ENCODE measurements at places on chromosomes 13 and 19.

- DNase-seq: no peak
Measured at GRCh38 chr13:44272692-44273091, 100.9 kb upstream of the SERP2 start.

- DNase-seq: no peak
Measured at GRCh38 chr13:108984251-108984920, 355.0 kb downstream of the MYO16 start.

GRCh38 chr13:51047434-51048165, 63.5 kb downstream of the C13orf42 start:
- no peak for DNase-seq

DNA sequence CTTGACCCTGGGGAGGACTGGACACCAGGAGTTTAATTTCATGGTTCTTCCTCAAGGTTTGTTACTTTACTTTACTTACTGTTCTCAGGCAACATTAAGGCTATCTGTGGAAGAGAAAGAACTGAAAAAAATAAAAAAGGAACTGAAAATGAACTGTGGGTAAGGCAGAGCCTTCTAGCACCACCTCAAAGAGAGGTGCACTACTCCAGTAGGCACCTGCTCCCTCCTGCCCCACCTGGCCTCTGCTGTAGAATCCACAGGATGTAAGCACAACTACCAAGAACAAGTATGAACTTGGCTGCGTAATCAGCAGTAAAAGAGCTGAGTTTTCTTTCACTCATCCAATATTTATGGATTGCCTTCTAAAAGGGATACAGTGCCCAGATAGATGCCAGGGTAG, 12.2 kb downstream of the ZNF112 start:
- DNase-seq: no peak

DNA sequence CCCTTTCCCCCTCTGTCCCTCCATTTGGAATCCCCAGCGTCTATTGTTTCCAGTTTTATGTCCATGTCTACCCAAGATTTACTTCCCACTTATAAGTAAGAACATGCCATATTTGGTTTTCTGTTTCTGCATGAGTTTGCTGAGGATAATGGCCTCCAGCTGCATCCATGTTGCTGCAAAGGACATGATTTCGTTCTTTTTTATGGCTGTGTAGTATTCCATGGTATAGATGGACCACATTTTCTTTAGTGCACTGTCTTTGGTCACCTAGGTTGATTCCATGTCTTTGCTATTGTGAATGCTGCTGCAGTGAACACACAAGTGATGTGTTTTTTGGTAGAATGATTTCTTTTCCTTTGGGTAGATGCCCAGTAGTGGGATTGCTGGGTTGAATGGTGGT, 3.8 kb downstream of the ZNF555 start:
- DNase-seq: no peak

DNA sequence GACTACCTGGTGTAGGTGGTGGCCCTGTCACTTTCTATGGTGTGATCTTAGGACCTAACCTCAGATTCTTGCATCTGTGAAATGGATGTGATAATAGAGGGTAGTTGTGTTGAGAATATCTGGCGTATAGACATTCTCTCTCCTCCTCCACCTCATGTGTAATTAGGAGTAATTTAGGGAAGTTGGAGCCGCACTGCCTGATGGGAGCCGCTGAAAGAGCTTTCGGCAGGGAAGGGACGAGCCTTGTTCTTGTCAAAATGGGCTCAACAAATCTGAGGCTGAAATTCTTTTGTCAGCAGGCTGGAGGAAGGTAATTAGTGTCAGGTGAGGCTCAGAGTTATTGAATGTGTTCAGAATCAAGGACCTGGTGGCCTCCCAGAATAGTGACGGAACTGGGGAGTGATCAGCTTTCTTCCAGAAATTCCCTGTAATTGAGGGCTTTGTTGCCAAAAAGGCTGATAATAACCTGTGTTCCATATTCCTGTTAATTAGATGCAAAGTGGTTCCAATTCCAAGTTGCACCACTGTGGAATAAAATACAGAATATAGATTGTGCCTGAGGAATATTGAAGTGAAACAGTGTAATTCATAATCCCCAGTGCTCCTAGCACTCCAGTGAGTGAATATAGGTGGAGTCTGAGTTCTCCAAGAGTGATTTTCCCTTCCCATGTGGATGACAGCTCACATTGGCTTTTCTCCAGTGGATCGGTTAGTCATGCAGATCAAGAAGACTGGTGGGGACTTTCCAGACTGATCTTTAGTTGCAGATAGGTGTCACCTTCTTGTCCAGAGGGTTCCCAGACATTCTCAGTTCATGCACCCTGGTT, 47.5 kb downstream of the SPATA13 start:
- DNase-seq: peak; percentile 68

DNA sequence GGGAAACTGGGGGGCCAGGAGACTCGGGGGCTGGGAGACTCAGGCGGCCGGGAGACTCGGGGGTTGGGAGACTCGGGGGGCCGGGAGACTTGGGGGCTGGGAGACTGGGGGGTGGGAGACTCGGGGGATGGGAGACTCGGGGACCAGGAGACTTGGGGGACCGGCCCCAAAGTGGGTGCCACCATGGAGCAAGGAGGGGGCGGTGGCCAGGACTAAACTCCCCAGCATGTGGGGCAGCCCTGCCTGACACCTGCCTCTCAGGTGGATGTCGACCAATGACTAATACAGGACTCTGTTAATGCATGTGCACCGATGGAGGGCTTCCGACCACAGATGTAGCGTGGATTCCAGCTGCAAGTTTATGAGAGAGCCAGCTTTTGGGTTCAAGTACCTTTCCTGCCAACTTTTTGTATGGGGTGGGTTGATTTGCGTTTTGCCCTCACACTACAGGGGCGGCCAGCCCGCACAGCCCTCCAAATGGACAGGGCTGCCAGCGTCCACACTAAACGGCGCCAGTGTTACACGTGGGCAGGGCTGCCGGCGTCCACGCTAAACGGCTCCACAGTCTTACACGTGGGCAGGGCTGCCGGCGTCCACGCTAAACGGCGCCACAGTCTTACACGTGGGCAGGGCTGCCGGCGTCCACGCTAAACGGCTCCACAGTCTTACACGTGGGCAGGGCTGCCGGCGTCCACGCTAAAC, 62.2 kb downstream of the RASA3 start:
- no peak for DNase-seq

- DNase-seq: no peak
Measured at GRCh38 chr19:277131-277530, 14.1 kb downstream of the PLPP2 start.

DNA sequence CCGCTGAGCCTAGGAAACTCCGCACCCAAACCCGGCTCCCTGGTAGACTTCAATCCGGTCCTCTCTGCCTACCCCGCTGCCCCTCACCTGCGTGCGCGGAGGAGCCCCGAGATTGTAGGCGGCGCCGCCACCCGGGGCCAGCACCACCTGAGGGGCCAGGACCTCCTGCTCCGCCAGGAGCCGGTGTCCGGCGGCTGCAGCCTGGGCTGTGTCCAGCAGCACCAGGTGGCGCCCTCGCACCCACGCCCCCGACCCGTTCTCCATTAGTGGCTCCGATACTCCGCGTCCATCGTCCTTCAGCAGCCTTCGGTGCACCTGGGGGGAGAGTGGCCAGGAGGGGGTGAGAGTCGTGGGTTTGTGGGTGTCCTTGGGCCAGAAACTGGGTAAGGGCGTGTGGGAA, 18.5 kb downstream of the MAN2B1 start:
- DNase-seq: no peak

DNA sequence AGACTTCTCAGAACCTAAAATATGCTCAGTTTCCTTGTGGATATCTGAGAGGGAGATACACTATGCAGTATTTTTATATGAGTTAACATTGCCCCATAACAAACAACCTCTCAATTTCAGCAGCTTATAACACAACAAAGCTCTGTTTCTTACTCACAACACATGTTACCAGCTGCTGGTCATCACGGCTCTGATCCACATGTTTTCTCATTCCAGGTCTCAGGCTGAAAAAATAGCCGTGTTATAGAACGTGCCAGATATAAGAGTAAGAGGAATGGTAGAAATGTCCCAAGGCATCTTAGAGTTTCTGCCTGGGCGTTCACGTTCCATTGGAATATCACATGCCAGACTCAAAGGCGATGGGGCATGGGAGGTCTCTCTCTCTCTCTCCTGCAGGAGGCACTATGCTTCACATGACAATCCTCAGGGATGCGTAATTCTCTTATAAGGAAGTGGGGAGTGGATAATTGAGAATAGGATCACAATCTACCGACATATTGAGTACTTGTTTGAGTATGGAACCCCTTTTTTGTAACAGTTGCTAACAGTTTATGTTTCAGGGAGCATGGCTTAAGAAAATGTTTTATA, 246.6 kb downstream of the NHLRC3 start:
- DNase-seq: no peak

DNA sequence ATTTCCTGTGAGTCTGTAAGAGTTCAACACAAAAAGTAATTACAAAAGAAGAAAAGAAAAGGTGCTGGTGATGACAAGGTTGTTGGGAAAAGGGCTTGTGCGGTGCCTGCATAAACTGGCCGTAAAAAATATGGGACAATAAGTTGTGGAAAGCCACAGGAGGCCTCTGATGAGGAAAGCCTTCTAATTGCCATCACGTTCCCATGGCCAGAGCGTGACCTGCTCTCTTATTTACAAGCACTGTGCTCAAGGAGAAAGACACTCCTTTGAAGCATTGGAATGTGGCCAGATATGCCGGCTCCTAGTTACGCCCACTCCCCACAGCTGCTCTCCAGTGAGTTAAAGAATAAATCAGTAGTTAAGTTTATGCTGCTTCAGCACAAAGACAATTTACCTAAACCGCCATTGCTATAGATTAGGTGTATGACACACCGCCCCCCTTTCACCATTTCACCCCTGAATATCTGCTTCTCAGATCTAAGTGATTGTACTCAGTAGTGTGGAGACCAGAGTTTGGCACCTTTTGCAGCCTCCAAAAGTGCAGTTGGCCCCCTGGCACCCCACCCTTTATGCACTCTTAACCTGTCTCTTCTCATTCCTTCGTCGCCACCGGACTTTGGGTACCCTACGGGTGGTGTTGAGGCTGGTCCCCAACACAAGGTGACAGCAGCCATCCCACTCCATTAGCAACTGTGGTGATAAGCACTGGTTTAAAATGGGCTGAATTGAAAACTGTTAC, 8.1 kb upstream of the PGLYRP1 start:
- no peak for DNase-seq

DNA sequence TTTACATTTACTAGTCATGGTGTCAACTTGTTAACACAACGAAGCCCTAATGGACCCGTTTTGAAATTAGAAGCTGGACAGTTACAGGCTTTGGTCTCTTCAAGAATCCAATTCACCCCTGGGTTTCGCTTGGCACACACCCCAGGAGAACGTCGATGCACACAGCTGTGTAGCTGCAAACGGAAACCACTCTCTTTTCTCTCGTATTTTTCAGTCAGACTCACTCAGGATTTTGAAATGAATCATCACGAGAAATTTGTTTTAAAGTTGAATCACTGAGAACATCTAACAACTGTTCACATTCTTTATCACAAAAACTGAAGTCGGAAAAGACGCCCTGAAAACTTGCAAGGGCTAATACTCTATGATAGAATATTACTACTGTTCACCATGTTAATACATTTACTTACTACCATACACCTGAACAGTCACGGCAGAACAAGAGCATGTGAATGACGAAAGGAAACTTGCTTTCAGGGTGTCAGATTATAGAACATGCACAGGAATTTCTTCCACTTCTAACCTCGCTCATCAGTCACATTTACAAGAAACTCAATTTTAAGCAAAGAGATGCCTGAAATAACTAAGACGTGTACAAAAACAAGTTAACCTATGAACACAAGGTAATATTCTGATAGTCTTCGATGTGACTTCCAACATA, 4.7 kb downstream of the PNMA8A start:
- peak; percentile 79 for DNase-seq

DNA sequence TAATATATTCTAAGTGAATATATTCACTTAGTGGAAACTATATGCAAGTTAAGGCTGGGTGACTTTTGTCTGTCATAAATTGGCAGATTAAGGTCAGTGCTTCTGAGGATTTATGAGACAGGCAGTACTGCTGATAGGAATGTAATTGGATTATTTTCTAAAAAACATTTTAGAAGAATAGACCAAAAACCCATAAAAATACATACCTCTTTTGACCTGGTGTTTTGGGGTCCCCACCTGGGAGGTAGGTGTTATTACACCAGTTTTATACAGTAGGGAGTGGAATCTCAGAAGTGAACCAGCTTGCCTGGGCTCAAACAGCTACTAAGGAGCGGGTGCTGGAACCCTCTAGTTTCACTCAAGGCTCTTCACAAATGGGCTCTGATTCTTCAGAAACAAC, 25.3 kb downstream of the COG3 start:
- no peak for DNase-seq

GRCh38 chr19:40425450-40426287, at the start of gene SERTAD1:
TSS of gene SERTAD1 (minus strand) at chr19:40425992. CDS start at chr19:40423546, 2,446 bp downstream.
- DNase-seq: peak; percentile 99

DNA sequence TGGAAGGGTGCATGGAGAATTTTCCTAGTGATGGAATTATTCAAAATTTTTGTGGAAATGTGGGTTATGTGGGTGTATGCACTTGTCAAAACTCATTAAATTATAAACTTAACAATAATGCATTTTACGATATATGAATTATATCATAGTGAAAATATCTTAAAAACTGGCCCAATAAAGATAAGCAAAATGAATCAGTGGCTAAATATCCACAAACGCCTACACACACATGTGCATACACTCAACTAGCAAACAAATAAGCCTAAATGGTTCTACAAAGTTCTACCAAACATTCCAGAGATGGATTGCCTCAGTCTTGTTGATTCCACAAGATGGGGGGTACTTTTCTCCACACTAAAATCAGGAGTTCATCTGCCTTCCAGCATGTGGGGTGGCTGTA, 349.5 kb downstream of the TSHZ3 start:
- DNase-seq: no peak

GRCh38 chr19:58476498-58477015, 405 bp downstream of the ZNF446 start:
- DNase-seq: no peak

- DNase-seq: no peak
Measured at GRCh38 chr13:94711561-94712286, 621 bp downstream of the SOX21 start.

GRCh38 chr13:39788102-39788501, 132.6 kb downstream of the COG6 start:
- DNase-seq: peak; percentile 21

- DNase-seq: no peak
Measured at GRCh38 chr19:6616011-6616410, 25.1 kb upstream of the CD70 start.

- DNase-seq: no peak
Measured at GRCh38 chr19:1290703-1291651, 5.3 kb downstream of the EFNA2 start.

Measured in muscle of back (tissue), 13 donors.